Pancreas (tissue), 10 donors: ENCODE measurements at places on chromosomes 7 and 10.

DNA sequence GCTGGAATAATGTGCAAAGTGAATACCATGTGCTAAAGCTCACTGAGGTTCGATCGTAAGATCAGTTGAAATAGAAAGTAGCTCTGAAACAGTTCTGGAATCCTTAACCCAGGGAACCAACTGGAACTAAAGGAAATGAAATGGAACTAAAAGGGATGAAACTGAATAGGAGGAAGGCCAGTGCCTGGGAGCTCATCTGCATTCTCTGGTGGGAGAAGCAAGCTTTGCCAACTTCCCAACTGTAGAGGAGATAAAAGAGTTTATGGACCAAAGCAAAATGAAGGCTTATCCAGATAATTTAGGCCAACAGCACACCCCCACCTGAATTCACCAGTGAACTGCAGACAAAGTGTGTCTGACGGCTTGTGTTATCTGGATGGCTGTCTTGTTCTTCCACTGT lies 188.6 kb upstream of the HABP2 start:
- no peak for DNase-seq

DNA sequence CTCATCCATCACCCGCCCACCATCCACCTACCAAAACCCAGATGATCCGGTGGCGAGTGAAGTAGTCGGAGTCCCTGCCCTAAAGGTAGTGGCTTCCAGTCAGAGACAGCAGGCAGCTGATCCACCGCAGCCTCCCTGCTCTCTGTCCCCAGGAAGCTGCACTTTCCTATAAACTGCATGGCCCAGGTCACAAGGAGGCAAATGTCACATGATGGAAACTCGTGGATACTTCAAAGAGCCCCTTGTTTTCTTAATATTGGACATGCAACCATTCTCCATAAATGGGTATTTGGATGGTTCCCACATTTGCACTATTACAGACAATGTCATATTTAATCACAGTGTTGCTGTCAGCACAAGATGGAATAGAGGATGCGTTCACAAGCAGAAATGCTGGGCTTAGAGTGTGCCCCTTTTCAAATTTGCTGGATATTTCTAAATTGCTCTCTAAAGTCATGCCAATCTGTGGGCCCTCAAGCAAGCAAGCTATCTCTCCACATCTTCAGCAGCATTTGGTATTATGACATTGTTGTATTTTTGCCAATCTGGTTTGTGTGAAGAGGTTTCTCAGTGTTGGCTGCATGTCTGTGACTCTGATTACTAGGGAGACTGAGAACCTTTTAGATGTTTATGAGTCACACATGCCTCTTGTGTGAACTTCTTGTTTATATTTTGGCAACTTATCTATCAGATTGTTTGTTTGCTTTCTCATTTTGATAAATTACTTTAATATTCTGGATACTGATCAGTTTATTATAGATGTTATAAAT lies 822.0 kb downstream of the TNS3 start:
- DNase-seq, result no peak

- no peak for DNase-seq
Measured at GRCh38 chr7:138542183-138542582, 82.1 kb downstream of the TRIM24 start.

- no peak for DNase-seq
Measured at GRCh38 chr10:80598951-80599350, 61.2 kb downstream of the SH2D4B start.

DNA sequence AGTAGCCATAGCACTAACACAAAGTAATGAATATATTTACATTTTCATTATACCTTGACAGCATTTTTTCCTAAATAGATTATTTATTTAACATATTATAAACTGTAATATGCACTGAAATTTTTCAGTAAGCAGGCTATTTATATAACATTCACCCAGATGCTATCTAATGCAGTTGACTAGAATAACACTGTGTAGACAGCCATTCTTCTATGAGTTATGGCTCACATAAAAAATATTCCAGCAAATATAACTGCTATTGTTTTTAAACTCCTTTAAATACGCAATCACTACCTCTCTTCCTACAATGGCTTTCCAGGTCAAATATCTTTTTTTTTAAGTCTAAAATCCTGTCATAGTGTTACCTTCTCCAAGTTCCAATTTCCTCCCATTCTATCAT lies 21.6 kb downstream of the TPK1 start:
- no peak for DNase-seq

DNA sequence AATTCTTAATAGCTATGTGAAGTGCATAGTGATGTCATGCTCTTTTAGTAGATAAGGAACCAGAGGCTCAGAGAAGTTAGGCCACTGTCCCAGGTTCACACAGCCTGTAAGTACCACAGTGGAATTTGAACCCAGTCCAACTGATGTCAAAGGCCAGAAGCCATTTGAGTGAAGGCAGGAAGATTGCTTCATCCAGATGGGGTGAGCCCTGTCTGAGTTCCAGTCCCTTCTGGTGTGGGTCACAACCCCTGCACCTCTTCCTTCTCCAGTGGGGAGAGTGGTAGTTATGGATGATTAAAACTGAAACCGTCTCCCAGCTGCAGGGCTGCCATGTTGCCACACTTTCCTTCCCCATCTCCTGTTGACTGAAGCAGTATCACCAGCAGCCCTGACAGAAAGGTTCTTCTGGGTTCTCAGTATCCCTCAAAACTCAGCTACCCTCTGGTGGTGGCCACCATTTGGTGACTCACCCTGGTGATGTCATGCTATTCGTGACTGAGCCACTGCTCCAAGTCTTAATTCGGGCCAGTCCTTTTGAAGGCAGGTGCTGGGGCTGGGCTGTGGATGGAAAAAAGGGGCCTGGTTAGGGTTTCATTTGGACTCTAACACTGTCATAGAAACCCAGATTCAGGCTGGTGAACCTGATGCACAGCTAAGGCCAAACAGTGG lies 1.5 kb upstream of the C10orf95 start:
- no peak for DNase-seq

DNA sequence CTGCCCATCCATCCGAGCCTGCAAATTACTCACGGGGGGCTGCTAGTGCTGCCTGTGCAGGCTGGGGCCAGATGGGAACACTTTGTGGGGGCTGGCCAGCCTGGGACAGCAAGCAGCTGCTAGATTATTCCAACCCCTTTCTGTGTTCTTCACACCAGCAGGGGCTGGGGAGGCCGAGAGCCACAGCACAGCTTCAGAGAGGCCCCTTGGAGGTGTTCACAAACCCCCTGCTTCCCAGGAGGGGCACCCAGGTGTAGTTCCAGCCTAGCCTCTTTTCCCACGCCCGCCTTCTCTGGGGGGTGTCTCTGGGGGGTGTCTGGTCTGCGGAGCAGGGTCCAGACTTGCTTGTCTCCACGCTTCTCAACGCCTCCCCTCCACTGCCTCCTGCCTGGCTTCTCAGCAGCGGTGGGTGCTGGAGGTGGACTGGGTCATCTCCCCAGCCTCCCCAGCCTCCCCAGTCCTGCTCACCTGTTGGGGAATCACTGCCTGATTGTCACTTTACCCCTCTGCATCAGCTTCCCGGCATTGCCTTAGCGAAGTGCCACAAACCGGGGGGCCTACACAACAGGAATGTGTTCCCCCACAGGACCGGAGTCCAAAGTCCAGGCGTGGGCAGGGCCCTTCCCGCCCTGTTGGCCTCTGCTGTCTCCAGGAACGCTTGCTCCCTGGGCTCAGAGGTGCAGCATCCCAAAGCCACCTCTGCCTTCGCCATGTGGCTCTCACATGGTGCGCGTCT lies 74.0 kb upstream of the EN2 start:
- DNase-seq, result no peak

DNA sequence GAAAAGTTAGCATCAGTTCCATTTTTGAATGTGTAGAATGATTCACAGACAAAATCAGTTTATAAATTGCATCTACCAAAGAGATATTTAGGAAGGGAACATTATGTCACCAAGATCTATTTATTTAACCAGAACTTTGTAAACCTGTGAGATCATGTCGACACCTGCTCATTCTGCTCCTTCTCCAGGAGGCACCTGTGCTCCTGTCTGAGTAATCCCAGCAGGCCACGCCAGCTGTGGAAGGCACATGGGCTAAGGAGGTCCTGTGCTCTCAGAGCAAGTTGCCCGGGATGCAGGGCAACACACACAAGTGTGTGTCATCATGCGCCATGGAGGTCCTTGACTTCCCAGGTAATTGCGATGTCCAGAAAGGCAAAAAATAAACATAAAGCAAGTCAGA lies 45.5 kb upstream of the ADARB2 start:
- DNase-seq, result no peak

- no peak for DNase-seq
Measured at GRCh38 chr10:22570733-22571430, 143.5 kb downstream of the PIP4K2A start.

- DNase-seq, result no peak
Measured at GRCh38 chr10:14822879-14823755, 14.7 kb downstream of the CDNF start.

- peak; percentile 42 for DNase-seq
Measured at GRCh38 chr7:133056370-133057238, 25.3 kb downstream of the CHCHD3 start.

DNA sequence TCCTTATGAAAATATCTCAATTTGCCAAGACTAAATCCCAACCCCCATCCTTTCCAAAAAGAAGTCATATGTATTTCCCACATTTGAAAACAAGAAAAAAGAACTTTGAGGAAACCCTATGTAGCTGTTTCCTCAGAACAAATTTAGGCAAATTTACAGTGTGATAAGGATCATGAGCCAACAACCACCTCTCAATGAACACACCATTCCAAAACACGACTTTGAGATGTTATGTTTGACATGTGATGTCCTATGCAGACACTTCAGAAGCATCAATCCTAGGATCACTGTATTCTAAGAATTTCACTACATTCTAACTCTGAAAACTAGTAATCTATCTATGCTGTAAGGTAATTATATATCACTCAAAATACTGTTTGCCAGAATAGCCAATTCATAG lies 62.2 kb downstream of the NT5C2 start:
- no peak for DNase-seq

- DNase-seq, result no peak
Measured at GRCh38 chr10:94631077-94631875, 52.3 kb upstream of the CYP2C18 start.

DNA sequence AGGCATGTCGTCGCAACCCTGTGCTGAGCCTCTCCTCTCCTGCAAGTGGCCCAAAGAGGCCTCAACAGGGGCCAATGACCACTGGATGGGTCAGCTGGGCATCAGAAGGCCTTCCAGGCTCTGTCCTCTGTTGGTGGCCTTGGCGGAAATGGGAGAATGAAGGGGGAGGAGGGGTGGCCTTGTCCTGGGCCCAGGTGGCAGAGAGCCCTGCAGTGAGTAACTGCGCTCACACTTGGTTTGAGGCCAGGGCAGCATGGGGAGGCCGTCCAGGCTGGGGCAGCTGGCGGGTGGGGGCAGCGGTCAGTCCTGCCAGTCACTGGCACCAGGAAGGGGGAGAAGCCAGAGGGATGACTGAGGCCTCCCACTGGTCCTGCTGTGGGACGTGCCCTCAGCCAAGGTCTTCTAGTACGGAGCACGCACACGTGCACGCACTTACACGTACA lies 59.8 kb downstream of the LHPP start:
- DNase-seq, result no peak

GRCh38 chr7:135263321-135263970 lies 29.8 kb downstream of the STRA8 start:
- no peak for DNase-seq

DNA sequence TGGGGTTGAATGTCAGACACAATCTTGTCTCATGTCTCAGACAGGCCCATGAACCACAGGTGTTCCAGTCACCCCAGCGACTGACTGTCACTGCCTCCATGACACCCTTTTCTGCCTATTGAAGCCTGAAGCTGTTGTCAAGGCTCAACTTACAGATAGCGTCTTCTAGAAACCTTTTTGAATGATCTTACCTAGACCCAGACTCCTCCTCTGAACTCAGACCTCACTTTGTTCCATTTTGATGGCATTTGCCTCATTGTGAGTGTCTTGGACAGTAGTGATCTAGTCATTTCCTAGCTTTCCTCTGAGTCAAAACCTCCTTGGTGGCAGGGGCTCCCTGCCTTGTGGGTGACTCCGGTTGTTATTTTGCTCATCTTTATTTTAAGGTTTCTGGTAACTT lies 98.3 kb upstream of the AGK start:
- DNase-seq, result no peak

DNA sequence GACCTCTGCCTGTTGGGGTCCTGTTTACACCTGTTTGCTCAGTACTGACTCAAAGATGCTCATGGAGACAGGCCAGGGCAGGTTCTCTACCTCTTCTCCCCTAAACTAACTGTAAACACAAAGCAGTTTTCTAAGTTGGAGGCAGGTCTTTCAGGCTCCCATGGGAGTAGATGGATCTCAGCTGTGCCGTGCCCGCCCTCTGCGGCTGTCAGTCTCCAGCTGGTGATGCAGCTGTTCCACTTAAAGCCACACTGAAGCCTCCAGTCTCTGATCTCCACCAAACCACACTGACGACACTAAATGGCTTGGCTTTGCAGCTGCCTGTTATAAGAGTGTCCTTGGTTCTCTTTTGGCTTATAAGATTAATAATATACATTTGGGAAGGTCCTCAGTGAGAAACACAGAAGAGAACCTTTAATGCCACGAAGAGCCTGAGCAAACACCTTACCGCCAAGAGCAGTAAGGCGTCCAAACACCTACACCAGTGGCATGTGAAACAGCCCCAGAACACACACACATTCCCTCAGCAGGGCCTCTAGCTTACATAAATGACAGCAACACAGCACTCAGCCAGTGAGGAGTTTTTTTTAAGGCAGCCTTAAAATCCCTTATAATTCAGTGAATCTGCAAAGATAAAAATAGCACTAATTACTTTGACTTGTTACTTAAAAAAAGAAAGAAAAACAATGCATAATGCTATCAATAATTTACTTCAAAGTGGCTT lies 60.4 kb upstream of the KCNIP2 start:
- no peak for DNase-seq

DNA sequence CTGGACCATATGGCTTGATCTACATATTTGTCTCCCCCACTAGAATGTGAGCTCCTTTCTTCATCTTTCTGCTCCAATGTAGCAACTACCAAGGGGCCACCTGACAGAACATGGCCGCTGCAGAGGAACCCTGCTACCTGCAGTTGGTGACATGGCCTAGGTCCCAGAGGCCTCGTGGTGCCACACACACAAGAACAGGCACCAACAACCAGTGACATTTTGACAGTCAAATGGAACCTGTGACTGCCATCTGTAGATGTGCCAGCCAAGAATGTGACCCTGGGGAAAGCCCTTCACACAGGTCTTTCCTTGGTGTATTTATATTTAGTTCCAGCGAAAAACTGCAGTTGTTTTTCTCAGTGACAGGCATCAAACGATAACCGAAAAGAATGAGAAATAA lies 67.9 kb upstream of the ANKRD1 start:
- DNase-seq, result no peak

GRCh38 chr10:127526161-127526560 lies 22.9 kb upstream of the NPS start:
- no peak for DNase-seq

- no peak for DNase-seq
Measured at GRCh38 chr7:31337002-31337565, 3.4 kb downstream of the NEUROD6 start.
